ENCODE measurements at places on chromosomes 16 and 17.

GRCh38 chr17:79837888-79838521 is 1.2 kb downstream of the CBX4 start:
- ATAC-seq = no peak

DNA sequence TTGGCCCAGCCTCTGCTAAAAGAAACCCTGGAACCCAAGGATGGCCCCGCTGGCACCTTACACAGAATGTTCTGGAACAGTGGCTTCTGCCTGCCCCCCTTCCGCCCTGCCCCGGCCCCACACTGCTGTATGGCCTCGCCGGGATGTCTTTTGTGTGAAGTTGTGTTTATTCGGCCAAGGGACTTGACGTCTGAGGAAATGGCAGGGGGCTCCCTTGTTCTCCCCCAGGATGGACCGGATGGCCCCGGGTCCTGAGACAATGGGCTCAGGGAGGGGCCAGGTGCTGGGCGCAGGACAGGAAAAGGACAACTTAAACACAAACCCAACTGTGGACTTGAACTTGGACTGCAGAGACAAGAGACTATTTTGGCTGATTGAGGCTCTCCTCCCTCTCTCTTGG is 81.6 kb upstream of the GSE1 start:
- no peak for ATAC-seq

GRCh38 chr17:44688675-44689476 is 700 bp downstream of the CCDC43 start:
- peak; percentile 3 for ATAC-seq

DNA sequence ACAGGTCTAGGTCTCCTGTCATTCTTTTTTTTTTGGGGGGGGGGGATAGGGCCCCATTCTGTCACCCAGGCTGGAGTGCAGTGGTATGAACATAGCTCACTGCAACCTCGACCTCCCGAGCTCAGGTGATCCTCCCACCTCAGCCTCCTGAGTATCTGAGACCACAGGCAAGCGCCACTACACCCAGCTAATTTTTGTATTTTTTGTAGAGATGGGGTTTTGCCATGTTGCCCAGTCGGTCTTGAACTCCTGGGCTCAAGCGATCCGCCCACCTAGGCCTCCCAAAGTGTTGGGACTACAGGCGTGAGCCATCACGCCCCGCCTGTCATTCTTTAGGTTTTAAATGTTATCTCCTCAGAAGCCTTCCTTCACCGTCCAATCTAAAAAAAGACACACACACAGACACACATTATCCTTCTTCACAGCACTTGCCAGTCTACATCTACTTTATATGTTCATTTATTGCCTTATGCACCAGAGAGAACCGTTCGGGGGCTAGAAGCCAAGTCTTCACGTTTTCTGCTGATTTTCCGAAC is 694 bp downstream of the MRPL27 start:
- no peak for ATAC-seq

DNA sequence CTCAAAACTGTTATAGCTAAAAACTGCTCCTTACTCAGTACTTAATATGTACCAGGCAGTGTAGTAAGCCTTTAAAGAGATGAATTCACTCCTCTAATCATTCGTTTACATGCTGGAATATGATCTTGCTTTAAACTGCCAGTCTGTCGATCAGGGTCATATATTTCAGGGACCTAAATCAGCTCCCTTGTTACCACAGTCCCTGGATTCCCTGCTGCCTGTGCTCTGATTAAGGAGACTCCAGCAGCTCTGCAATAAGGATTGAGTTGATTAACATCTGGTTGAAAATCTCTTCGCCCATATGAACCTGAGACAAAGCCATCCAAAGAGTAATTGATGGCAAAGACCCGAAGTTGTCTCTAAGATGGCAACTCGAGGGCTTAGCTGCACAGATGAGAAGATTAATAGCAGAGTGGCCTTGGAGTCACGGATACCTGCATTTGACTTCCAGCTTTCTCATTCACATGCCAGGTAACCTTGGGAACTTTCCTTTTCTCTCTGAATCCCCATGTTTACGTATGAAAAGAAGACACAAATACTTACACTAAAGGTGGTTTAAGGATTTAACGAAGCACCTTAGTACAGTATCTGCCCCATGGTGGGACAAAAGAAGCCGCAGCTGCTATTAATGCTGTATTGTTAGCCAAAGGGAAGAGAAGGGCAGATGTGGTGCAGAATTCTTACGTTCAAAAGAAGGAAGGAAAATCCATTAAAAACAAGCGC is 68.2 kb downstream of the VAT1L start:
- no peak for ATAC-seq

GRCh38 chr17:19424934-19425868 is 14.2 kb downstream of the RNF112 start:
- no peak for ATAC-seq

DNA sequence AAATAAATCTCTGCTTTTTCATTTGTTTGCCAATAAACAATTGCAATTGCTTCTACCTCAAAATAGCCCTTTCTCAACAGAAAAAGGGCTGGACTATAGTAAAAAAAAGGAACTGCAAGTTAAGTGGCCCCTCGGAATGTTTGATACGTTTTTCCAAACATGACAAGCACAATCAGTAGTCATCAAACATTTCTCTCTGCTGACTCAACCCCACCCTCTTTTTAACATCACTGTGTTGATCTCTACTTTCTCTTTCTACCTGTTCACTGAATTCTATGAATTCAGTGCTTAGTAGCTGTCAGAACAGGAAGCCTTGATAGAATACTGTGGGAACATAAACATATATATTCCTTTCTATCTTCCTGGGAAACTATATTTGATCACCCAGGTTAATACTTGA is 116.5 kb upstream of the AXIN2 start:
- no peak for ATAC-seq

DNA sequence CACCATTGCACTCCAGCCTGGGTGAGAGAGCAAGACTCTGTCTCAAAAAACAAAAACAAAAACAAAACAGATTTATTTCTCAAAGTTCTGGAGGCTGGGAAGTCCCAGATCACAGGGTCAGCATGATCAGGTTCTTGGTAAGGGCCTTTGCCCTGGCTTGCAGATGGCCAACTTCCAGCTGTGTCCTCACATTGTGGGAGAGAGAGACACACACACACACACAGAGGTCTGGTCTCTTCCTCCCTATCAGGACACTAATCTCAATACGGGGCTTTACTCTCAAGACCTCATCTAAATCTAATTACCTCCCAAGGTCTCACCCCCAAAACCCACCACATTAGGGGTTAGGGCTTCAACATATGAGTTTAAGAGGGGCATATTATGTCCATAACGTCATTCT is 26.4 kb upstream of the TAOK1 start:
- no peak for ATAC-seq

GRCh38 chr17:16989953-16990860 is 18.3 kb upstream of the TNFRSF13B start:
- ATAC-seq = no peak

DNA sequence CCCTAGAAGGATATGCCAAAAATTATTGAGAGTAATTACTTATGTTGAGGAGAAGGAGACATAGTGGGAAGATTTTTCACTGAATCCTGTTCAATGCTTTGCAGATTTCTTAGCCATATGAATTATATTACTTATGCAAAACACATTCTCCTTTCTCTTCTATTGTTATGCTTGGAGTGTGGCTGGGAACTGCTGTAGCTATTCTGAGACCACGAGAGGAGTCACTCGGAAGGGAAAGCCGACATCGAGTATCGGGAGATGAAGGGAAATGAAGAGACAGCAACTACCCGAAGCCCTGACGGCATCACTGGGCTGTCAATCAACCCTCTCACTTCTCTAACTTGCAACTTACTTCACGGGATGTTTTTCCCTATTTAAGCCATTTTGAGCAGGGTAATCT is 39.6 kb downstream of the STX8 start:
- ATAC-seq = no peak

DNA sequence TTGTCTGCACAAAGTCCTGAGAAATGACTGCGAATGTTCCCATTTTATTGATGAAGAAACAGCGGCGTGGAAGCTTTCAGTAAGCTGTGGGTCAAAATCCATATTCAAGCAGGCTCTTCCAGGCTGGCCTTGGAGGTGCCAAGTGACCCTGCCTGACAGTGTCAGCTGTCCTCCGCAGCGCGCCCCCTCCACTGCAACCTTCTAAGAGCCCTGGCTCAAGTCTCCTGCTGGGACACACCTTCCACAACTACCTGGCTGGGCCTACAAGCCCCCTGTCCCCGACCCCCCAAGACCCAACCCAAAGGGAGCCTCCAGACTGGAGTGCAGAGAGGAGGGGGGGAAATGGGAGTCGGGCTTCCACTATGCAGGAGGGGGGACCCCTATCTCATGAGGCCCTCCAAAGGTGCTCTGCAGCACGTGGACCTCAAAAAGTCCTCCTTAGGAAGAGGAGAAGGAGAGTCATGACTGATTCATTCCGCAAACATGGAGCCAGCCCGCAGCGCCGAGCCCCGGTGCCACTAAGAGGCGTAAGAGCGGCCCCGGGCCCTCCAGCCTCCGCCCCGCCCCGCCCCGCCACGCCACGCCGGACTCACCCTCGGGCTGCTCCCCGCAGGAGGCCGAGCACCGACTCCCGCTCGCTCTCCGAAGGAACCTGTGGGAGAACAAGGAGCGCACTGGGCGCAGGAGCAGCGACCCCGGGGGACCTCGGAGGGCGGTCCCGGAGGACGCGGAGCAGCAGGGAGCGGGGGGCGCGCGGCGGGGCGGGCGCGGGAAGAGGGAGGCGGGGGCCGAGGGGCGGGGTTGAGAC is 574 bp downstream of the MPP3 start:
- no peak for ATAC-seq

DNA sequence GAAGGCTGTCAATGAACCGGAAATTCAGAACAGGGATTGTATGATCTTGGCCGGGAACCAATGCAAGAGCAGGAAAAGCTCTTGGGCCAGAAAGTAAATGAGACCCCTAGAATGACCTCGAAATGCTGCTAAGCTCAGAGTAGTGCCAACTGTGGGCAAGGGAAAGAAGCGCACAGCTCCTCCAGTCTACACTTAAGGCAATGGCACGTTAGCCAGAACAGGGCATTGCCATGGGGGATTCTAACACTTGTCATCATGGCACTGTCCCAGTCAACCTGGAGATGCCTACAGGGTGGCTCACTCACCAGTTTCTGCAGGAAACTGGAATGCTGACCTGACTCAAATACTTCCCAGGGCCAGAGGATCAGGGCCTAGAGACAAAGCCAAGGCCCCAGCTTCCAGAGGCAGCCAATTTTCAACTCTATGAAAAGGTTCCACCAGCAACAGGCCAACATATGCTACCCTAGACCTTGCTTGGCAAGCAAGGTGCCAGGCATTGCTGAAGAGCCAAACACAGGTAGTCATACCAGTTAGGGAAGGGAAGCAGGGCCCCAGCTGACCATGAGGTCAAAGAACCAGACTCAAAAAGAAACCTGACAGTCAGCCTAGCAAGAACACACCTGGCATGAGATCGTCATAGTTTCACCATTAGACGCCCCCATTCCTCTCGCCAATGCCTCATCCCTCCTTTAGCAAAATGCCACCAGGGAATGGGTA is 34.9 kb downstream of the ARHGAP17 start:
- ATAC-seq = peak; percentile 53

DNA sequence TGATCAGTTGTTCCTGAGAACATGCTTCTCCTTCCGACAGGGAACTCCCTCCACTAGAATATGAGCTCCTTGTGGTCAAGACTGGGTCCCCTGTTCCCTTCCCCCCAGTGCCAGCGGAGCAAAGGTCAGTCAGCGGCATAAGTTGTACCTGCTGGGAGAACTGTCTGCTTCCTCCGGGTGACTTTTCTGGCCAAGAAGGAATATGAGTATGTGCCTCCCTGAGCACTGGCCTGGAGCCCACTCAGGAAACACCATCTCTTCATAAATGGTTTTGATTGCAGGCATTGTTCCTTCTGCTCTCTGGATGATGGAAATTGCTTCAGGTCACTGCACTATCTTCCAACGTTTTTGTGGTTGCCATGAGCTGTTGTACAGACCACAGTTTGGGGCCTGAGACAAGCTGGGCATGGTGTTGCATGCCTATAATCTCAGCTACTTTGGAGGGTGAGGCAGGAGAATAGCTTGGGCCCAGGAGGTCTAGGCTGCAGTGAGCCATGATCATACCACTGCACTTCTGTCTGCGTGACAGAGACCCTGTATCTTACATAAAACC is 2.9 kb upstream of the P4HB start:
- no peak for ATAC-seq

GRCh38 chr16:1420111-1420539 is 422 bp downstream of the UQCC4 start:
- ATAC-seq = no peak

- ATAC-seq = no peak
These were observed 17.8 kb downstream of the RARA start for GRCh38 chr17:40326832-40327199.

DNA sequence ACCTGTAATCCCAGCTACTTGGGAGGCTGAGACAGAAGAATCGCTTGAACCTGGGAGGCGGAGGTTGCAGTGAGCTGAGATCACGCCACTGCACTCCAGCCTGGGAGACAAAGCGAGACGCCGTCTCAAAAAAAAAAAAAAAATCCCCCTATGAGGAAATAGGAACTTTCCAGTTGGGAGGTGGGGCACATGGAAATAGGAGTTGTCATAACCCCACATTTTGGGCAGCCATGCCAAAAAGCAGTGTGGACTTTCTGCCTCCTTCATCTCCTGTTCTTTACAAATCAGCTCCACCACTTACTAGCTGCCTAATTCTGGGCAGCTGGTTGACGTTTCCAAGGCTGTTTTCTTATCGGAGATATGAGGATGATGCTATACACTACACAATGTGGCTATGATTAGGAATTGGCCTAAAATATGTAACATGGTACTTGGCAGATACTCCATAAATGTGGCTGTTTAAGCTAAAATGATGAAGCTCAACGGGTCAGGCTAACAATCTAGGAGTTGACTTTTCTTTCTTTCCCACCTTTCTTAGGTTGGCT is 21.5 kb upstream of the CCL5 start:
- no peak for ATAC-seq

- ATAC-seq = no peak
These were observed 5.0 kb downstream of the ATP5PD start for GRCh38 chr17:75041656-75042280.

GRCh38 chr17:58165981-58166380 is 801 bp upstream of the OR4D2 start:
- ATAC-seq = no peak

GRCh38 chr17:77119668-77120301 is 21.0 kb upstream of the SEC14L1 start:
- no peak for ATAC-seq

GRCh38 chr17:77503916-77504651 is 363.3 kb downstream of the SEC14L1 start:
- ATAC-seq = no peak

DNA sequence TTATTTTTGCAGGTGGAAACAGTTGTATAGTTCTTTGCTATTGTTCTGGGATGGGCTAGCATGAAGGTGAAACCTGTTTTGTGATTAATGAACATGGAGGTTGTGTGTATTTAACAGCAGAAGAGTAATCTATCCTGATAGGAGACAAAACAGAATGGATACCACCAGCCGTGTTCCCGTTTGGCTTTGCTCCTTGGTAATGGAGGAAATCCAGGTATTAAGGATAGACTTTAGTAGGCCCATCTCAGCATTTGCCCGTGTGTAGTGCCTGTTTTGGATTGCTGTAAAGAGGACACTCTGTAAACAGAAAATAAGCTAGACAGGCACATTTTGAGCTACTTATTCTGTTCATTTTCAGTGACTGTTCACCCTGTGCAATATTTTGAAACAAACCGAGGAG is 215.1 kb downstream of the RBFOX1 start:
- no peak for ATAC-seq

Data from activated CD4-positive, CD25-positive, alpha-beta regulatory T cell treated with anti-CD3 and anti-CD28 coated beads, Interleukin-2, amount 50 U/mL, for 24 hours (primary cell).